ENCODE measurements at places on chromosomes 2 and 18.

GRCh38 chr2:88658326-88658725, 31.1 kb upstream of the EIF2AK3 start:
- DNase-seq = peak; percentile 50

DNA sequence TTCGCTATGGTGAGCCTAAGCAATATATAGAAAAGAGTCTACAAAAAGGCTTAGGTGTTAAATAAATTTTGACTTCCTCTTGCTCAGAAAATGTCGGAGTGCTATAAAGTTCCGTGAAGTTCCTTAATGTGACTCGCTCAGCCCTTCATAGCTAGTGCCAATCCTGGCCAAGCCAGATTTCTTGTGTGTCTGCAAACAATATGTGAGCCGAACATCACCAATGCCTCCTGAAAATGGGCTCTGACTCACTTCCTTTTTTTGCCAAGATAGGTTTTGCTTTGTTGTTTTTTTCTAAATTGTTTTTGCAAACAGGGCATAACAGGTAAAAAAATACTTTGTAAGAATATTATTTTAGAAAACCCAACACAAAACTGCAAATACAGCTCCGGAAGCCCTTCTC, 26.1 kb downstream of the CDC42EP3 start:
- peak; percentile 66 for DNase-seq

- no peak for DNase-seq
Measured at GRCh38 chr18:24015639-24016631, 1.4 kb downstream of the TTC39C start.

DNA sequence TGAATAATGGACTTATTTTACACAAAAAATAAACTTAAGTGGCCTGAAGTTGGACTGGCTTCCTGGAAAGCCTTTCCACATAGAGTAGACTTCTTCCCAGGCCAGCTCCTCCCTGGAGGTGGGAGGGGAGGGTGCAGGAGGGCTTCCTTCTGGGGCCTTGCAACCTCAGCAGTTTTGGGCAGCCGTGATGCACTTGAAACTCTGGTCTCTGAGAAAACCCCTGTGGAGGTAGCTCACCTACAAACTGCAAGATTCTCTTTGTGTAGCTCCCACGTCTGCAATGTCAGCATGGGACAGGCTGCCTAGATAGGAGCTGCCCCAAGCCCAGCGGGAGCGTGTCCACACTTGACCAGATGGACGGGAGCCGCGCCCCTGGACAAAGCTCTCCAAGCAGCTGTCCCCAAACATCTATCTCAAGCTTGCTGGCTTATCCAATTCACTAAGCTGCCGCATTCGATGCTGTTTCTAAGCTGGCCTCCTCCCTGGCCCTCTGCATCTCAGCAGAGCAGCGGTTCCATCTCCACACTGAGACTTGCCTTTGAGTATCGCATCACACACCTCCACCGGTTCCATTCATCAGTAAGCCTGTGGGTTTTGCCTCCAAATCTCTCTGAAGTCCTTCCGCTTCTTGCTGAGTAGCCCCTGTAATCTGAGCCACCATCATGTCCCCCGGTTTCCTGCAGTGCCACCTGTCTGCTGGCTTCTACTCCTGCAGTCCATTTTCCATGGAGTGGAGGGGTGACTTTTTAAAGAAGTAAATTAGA, 1.6 kb upstream of the LPIN1 start:
- DNase-seq = peak; percentile 42

DNA sequence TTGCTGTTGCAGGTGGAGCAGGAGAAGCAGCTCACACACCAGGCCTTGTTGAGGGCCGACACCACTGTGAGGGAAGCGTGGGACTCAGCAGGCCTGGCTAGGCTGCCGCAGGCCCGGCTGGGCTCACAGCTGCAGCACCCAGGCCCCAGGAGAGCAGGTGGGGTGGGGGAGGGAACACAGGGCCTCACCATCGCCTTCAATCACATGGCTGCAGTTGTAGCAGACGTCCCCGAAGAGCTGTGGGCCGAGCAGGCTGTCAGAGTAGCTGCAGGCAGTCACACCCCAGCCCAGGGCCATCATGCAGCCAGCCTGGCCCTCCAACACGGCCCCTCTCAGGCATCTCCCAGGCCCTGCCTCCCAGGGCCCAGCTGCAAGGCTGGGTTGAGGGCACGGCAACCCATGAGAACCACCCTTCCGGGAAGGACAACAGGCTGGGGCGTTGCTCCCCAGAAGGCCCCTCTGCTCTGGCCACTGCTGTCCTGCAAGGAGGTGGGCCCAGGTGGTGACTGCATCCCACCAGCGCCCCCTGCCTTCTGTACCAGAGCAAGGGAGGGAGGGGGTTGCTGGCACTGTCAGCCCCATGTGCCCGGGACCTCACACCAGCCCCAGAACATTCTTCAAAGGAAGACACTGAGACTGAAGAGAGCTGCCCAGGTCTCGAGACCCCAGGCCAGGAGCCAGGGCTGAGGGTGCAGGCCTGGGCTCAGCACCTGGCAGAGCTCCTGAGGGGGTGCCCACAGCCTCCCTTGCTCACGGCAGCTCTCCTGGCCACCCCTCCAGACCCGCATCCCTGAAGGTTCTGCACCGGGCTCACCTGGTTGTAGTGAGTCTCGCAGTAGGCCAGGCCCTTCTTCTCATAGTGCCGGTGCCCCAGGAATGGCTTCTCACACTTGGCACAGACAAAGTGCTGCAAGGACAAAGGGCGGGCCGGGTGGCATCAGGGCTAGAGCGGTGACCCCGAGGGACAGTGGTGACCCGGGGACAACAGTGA, 5.6 kb upstream of the GPR17 start:
- DNase-seq = no peak

- DNase-seq = peak; percentile 8
Measured at GRCh38 chr18:28712796-28713425, 536.0 kb upstream of the CDH2 start.

- DNase-seq = no peak
Measured at GRCh38 chr2:159297042-159297707, 10.7 kb upstream of the WDSUB1 start.

- DNase-seq = no peak
Measured at GRCh38 chr2:174325373-174326160, 9.2 kb upstream of the SP9 start.

DNA sequence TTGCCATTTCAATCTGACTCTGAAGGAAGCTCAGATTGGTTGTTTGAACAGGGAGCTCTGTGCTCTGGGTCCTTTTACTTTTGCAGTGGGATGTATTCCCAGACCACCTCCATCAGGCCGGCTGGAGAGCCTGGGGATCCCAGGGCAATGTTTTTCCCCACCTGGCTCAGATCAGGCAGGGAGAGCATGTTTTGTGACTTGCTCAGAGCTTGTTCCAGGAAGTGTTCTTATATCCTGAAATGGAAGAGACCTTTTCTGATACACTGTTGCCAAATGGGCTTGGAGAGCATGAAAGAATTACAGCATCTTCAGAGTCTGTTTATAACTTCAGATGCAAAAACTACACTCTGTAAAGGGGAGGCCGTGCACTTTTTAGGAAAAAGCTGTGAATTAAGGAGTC, 56.0 kb downstream of the LIPG start:
- no peak for DNase-seq

- peak; percentile 80 for DNase-seq
Measured at GRCh38 chr2:101972621-101973434, 18.9 kb upstream of the IL1R2 start.

DNA sequence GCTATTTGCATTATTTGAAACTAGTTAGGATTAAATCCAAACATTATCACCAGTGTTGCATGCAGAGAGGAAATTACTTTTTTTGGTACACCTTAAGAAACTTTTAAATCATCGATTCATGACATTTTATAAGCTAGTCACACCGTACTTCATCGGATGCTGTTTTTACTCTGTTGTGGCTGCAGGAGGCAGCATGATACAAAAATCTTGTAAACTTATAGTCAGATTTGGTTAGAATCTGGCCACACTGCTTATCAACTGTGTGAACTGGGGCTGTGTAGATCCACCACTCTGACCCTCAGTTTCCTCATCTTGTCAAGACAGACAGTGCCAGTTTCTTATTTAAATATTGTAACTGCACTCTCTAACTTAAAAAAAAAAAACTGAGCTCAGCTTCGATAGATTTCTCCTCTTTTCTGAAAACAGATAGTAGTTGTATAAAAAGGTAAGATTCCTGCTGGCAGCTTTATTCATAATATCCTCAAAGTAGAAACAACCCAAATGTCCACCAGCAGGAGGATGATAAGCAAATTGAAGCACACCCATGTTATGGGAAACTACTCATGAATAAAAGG, 77.8 kb downstream of the RAPGEF4 start:
- DNase-seq = peak; percentile 23

DNA sequence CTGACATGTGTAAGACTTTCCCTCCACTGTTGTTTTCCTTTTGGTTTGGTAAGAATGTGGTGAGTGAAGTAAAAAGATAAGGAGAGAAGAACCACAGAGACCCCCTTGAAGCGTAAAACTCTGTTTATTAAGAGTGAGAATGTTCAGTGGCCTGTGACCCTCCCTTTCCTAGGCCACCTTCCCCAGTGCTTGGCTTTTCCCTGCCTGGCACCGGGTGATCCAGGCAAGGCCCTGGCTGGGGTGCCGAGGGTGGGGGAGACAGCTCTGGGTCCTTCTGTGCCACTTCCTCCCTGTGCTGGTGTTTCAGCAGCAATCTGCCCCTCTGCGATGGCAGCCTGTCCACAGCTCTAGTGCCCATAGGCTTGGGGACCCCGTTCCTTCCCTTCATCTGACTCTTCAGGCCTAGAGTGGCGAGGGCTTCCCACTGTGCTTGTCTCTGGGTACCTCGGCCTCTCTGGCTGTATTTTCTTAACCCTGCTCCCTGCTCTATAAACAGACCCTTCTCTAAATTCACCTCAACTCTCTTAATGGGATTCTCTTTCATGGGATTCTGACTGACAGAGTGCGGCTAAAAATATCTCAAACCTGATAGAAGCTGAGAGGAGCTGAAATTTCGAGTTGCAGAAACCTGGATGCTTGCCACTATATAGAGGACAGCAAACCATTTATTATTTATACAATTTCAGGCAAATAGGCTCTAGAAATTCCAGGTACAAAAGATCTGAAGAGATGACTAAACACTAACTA, 461.0 kb downstream of the DLGAP1 start:
- no peak for DNase-seq

DNA sequence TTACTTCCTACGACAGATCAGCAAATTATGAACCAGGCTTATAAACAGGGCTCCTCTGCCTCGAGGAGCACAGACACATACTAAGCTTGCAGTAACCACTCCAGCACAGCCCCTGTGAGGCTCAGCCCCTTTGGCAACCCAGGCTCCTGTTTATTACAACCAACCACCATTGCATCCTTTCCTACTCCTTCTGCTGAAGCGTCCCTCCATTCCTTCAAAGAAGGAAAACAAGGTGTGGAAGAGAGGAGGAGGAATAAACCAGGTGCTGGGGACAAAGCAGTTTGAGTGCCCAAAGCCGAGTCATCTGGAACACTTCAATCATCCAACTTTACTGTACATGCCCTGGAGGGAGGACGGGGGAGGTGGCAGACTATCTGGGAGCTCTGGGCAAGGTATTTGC, 87.2 kb upstream of the MGAT4A start:
- DNase-seq = no peak

DNA sequence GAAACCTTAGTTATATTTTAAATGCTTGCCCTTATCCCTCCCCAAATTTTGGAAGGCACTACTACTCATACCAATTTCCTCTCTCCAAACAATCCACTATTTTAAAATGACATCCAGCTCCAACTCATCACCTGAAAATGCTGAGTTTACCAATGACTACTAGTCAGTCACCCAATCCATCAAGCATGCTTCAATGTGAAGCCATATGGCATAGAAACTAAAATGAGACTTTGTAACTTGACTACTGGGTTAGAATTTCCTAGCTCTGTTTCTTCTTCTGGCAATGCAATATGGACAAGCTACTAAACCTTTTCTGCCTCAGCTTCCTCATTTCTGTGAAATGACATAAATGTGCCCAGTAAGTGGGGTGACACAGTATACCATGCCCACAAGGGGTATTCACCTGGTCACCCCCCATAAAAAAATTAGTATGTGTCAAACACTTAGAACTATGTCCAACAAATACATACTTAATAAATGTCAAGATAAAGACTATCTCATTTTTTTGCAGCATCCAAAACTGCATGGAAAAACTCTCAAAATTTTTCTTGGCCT, 10.0 kb upstream of the STPG4 start:
- DNase-seq = no peak

DNA sequence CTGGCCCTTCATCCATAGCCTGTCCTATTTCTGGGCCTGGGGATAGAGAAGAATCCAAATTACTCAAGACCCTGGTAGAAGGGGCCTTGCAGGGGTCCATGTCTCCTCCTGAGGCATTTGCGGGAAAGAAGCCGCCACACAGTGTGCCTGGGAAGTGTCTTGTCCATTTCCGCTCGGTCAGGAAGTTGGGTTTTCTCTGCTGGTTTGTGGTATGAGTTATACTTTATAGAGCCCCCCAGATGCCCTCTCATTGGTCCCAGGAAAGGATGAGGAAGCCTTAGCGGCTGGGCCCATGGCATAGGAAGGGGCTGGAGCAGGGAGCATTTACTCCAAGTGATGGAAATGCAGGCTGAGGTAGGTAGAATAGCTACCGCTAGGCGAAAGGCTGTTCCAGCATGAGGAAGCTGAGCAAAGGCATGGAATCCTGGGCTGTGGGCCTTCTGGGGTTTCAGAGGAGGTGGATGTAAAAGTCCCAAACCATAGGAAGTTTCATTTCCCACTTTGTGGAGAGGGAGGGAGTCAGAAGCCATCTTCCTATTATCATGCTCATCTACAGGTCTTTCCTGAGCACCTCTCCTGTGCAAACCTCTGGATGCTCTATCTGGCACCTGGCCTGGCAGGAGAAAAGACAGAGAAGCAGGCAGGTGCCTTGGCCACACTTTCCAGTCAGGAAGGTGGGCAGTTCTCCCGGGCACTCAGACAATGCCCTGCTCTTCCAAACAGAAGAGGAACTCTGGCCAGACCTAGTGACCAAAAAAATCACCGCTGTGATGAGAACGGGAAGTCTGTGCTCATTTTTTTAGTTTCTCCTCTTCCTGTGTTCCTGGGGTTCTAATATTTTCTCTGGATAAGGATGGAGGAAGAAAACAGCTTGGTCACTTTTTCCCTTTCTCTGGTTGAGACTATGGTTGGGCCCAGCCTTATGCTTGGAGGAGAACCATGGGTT, 2.6 kb upstream of the CD207 start:
- DNase-seq = no peak

DNA sequence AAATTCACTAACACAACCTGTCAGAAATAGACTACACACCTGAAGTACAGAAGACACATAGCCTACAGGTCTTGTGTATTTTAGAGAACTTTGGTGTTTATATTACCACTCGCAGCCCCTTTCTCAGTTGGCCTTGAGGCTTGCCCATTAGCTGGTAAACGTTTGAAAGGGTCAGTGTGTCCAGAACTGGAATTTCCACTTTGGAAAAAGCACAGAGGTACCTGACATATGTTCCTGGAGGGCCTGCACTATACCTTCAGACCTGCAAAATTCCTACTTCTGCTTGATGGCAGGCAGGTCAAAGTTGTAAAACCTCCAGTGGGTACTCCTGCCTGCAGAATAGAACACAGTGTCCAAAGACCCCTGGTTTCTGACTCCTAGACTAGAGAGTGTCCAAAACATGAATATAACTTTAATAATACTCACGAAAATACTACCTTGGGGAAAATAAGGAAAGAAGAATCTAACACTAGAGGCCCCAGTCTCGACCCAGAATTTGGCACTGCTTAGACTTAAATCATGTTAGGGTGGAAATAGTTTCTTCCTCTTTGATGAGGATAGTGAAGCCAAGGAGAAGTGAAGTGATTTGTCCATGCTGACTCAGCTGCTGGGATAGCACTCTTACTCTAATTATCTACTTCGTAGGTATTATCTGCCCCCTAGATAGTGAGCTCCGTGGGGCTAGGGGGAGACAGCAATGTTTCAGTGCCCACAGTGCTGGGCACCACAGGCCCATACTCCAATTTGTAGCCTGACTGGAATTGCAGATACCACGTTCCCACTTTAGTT, 2.8 kb downstream of the KCTD1 start:
- DNase-seq = no peak
